ENCODE measurements at places on chromosomes 5 and 9. TPM values are rescaled to one million over a fixed set of nuclear protein-coding genes. Genes with fewer than 3 reads are reported as not detected.

GRCh38 chr9:76588316-76588715 is 129.3 kb downstream of the GCNT1 start:
- DNase-seq, result no peak

Gene PCDHB7
- total RNA-seq, result 0.37 TPM

DNA sequence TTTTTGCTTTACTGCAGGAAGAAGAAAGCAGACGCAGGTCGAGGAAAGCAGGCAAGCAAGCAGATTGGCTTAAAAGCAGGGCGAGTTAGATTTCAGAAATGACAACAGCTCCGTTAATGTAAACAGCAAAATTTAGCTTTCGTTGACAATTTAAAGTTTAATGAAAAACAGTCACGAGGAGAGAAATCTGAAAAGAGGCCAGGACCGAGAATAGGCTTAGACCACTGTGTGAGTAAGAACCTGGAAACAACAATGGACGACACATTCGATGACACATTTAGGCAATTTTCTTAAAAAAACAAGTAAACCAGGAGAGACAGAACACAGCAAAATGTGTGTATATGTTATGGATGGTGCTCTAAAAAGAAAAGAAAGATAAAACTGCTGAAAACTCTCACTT is 155.3 kb downstream of the ISOC1 start:
- DNase-seq, result no peak

Gene CCDC183
- total RNA-seq, result 0.38 TPM

Gene TMEM252
- not detected for total RNA-seq

Gene FOXD1
- total RNA-seq, result 7.8 TPM

GRCh38 chr5:127064253-127064840 is 9.0 kb downstream of the C5orf63 start:
- no peak for DNase-seq

DNA sequence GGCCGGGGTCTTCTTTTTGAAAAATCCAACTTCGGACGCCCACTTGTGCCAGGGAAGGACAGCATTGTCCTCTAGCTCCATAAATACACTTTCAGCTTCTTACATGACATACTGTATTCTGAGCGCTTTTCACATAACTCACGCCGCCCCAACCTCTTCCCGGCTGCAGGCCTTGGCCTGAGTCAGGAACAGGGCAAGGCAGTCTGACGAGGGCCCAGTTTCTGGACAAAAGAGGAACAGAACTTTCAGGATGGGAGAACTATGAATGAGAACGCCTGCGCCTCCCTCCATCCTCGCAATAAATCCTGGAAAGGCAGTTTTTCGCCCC is 650 bp downstream of the DCTN4 start:
- DNase-seq, result no peak

DNA sequence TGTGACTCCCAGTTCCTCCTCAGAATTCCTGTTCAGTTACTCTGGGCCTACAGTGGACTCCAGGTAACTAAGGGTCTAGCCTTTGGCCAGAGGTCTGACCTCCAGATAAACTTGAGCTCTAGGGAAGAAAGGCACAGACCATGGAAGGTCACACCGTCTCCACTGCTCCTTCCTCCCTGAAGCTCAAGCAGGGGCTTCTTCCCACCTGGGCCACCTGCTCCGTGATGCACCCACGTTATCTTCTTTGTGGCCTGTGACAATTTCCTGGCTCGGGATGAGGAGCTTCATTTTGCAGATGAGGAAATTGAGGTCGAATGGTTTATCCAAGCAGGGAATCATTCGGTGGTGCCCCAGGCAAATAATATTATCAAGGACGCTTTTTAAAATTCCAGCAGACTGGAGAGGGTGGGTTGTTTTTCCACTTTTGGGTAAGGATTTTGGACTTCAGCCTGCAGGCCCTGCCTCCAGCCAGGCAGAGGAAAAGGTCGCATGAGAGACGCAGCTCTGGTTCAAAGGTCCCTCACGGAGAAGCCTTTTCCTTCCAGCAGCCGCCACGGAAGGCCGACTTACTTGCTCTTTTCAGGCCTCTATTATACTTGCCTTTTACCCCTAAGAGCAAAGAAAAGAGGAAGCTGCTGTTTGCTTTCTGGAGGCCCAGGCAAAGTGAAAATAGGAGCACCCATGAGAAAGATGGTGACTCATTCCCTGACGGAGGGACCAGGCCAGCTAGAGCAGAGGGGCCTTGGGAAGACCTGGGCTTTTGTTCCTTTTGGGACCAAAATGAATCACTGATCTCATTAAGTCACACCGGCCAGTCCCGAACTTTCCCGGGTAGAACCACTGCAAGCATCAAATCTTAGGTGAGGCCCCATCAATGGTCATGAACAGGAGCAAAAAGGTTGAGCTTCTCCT is 22.8 kb upstream of the DUSP1 start:
- no peak for DNase-seq

DNA sequence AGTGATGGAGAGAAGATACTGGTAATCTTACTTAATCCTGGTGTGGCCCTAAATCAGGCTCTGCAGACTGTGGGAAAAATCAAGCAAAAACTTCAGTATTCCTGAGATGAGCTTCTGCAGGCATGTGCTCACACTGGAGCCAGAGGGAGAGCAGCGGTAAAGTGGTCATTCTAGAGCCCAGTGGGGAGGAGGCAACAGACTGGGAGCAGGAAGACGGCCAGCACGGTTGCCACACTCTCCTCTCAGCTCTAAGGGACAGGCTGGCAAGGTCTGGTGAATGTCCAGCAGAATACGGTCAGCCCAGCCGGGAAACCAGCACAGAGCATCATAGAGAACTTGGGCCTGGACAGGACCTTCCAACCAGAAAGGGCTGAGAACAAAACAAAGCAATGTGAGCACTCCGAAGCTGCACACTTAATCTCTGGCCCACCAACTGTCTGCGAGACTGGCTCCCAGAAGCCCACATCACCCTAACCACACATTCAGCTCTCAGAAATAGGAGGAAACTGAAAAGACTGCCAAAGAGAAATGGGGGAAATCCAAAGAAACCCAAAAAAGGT is 30.3 kb downstream of the MED27 start:
- DNase-seq, result no peak

DNA sequence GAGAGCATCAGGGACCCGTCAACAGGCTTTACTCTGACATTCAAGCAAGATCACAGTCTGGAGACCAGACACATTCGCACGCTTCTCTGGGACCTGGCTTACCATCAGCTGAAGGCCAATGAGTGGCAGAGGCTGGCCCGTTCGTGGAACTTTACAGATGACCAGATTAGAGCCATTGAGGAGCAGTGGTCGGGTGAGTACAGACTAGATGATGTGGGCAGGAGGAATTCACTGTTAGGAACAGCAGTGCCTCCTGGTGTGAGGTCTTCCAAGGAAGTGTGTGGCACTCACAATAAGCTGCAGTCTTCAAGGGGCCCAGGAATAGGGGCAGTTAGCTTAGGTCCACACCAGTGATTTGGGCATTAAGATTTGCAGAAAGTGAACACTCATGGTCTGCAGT is 50.4 kb downstream of the POC5 start:
- no peak for DNase-seq

Measured in Calu3 (cell line).